ENCODE measurements at places on chromosomes 6 and 20.

DNA sequence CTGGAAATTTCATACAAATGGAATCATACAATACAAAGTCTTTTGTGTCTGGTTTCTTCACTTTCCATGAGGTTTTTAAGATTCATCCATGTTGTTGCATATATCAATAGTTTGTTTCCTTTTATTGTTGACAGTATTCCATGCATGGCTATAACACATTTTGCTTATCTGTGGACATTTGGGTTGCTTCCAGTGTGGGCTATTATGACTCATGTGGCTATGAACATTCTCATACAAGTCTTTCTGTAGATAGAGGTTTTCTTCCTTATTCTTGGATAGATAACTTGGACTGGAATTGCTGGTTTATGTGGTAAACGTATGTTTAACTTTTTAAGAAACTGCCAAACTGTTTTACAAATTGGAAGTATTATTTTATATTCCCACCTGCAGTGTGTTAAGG lies 30.0 kb upstream of the KIF6 start:
- no peak for DNase-seq

DNA sequence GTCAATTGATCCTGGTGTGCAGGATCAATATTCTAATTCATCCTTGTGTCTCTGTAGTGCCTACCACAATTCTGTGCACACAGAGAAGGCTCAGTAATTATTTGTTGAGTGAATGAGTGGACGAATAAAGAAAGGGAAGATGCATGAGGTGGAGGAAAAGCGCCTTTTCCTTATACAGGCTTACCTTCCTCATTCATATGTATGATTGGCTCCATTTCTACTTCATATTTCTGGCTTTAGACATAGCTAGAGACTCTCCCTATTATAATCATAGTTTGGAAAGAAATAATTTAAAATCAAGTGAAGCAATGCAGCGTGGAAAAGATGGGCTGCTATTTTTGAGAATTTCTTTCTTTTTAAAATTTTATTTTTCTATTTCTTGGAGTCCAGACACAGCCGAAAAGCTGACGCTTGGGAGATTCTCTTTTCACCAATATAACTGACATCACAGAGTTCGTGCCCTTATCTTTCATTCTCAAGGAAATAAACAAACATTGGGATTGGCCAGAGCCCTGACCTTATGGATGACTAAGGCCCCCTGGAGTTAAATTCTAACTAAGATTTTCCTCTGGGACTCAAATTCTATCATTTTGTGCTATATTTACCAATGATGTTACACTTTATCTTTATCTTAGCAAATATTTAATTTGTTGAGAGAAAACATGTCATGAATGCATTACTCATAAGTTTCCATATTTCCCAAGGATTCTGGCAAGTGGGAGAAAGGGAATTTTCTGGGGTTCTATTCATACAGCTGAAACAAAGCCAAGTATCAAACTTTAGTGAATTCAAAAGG lies 48.1 kb downstream of the PRL start:
- DNase-seq, result no peak

DNA sequence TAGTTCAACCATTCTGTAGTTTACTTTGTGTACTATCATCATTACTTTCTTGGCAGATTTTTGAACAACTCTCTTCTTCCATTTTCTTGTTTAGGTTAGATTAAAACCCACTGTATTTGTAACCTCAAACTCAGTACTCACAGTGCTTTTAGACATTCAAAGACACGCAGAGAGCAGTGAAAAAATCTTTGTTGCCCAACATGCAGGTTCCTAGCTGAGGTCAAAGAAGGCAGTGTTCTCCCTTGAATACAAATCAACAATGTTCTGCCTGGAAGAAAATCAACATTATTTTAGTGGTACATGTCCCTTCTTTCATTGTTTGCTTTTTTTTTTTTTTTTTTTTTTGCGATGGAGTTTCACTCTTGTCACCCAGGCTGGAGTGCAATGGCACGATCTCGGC lies 11.2 kb downstream of the CYB5R4 start:
- DNase-seq, result no peak

DNA sequence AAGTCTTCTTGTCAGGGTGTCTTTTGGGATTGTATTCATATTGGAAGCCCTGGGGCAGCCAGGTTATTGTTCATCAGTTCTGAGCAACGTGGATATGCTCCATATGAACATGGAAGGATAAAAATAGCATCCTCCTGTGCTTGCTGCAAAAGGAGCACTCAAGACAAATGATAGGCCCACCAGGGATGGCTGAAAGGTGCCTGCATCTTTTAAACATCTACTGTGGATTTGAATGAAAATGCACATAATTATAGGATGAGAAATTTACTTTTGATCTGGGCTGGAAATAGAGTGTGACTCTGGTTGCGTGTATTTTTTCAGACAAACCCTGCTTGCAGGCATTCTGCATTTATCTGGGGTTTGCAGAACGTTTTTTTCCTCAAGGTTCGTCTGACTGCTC lies 299.1 kb downstream of the PACRG start:
- DNase-seq, result no peak

- no peak for DNase-seq
These were observed 84.9 kb downstream of the KCNB1 start for GRCh38 chr20:49397525-49397924.

- DNase-seq, result no peak
These were observed 235.2 kb downstream of the LY86 start for GRCh38 chr6:6823568-6824224.

GRCh38 chr6:43490523-43490939 lies 13.2 kb downstream of the TJAP1 start:
- no peak for DNase-seq

All from activated T-cell treated with anti-CD3 and anti-CD28 coated beads for 24 hours (primary cell).